ENCODE measurements at places on chromosomes 5 and 9.

- DNase-seq = no peak
Observed at GRCh38 chr9:7567687-7568086, 231.9 kb downstream of the DMAC1 start.

DNA sequence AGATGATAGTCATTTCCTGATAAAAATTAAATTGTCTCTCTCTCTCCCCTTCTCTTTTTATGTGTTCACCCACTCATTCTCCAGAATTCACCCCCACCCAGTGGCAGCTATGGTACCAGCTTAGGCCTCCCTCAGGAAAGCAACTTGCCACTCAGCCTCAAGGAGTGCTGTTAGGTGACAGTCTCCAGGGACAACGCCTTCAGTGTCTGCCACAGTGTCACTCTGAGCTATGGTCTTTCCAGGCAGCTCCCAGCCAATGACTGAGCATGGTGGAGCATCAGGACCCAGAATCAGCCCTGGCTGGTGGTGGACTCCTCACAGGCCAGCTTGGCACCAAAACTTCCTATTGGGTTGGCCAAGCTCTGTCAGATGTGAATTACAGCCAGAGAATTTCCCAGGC lies 140.9 kb upstream of the PIK3R1 start:
- DNase-seq = no peak

- DNase-seq = no peak
Observed at GRCh38 chr5:82593481-82593880, 315.3 kb upstream of the RPS23 start.

- DNase-seq = no peak
Observed at GRCh38 chr5:53116597-53116996, 7.0 kb upstream of the MOCS2 start.

GRCh38 chr9:108272349-108272899 lies 583.4 kb downstream of the ACTL7B start:
- no peak for DNase-seq

GRCh38 chr9:117374076-117374725 lies 40.7 kb downstream of the ASTN2 start:
- no peak for DNase-seq

- DNase-seq = peak; percentile 88
Observed at GRCh38 chr5:162068412-162068811, 839 bp downstream of the GABRG2 start.

GRCh38 chr9:127084076-127085039 lies 38.1 kb downstream of the ANGPTL2 start:
- no peak for DNase-seq

DNA sequence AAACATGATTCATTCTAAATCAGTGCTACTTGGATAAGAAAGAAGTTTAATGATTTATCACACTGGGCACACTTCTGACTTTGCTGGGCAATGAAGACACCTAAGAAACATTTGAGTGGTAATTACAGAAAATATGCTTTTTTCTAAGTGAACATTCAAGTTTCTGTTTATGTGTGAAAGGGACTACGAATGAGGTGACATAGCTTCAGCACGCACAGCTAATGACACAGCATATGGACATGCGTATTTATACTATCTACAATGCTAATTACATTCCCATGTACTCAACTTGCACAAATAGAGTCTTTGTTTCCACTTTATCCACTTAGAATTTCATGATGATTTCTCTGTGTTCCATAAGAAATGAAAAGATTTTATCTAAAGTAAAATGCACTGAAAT lies 40.6 kb downstream of the FREM1 start:
- DNase-seq = no peak

GRCh38 chr9:93929231-93929630 lies 25.9 kb downstream of the BARX1 start:
- DNase-seq = no peak

DNA sequence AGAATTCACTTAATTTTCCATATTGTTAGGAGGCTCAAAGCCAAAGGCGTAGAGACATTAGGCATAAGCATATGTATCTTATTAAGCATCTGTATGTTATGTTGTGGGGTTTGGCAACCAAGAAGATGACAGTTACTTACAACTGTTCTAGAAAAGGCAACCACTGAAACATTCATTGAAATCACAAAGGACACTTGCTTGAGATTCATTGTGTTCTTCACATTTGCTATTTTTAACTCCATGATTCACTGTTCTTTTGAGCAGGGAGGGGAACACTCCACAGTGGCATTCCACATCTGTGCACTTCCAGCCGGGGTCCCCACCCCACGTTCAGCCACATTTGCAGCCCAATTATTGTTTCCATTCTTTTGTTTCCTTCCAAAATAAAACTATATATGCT lies 107.1 kb downstream of the PALM2AKAP2 start:
- DNase-seq = no peak

GRCh38 chr5:93221-93980 lies 1.4 kb downstream of the PLEKHG4B start:
- no peak for DNase-seq

GRCh38 chr5:179251276-179251969 lies 93.8 kb downstream of the ADAMTS2 start:
- DNase-seq = no peak

GRCh38 chr9:91867740-91868139 lies 82.3 kb downstream of the ROR2 start:
- no peak for DNase-seq

DNA sequence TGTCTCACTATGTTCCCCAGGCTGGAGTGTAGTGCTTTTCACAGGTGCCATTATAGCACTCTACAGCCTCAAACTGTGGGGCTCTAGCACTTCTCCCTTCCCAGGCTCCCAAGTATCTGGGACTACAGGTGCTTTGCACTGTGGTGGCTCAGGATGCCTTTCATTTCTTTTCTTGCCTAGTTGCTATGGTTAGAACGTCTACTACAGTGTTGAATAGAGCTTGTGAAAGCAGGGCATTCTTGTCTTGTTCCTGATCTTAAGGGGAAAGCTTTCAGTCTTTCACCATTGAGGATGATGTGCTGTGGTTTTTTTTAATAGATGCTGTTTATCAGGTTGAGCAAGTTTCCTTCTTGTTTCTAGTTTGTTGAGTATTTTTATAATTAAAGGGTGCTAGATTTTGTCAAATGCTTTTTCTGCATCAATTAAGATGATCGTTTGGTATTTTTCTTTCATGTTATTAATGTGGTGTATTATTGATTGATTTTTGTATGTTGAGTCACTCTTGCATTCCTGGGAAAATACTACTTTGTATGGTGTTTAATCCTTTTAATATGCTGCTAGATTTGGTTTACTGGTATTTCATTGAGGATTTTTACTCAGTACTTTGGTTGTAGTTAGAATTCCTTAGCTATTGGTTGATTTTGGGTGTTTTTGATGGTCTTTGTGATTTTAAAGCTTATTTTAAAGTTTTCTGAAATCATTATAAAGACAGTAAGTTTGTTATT lies 35.6 kb downstream of the GPBP1 start:
- no peak for DNase-seq

- DNase-seq = no peak
Observed at GRCh38 chr9:115071176-115071575, 46.8 kb downstream of the TNC start.

- DNase-seq = no peak
Observed at GRCh38 chr9:18390393-18390792, 83.6 kb upstream of the ADAMTSL1 start.

DNA sequence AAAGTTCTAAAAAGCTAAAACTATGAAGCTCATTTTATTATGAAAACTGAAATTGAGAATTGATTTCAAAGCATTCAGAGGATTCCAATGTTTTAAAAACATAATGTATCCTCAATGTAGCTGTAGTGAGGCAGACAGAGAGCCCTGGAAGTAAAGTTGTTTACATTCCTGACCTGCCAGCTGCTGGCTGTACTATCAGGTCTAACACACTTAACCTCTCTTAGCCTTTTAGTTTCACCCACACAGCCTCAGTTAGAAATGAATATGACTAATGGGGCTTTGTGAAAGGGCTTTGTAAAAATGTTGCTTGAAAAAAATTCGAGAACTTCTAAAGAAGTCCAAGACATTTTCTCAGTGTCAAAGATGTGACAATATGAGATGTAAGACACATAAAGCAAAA lies 122.6 kb downstream of the FBXL17 start:
- no peak for DNase-seq

DNA sequence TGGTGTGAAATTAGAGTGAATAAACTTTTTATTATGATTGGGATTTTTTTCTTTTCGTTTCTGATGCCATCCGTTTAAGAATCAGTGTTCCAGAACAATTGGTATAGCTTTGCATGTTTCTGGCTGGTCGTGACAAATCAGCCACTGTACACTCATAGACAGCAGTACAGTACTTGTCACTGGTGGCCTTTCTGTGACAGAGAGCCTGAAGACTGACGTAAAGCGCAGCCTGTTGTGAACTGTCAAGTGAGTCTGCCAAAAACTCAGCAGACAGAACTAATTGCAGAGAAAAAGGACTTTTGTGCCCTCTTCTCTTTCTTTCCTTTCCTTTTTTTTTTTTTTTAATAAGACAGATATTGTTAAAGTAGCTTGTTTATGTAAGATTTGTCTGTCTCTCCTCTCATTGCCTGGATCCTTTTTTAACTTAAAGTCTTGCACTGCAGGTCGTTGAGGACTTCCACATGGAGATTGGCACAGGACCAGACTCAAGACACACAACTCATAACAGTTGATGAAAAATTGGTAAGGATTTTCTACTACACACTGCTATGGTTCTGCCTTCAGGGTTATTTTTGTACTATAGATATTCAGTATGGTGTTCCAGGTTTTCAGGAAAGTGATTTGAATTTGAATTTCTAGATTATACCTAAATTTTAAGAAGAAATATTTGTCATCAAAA lies 42.7 kb downstream of the NDUFS4 start:
- no peak for DNase-seq

GRCh38 chr9:92528522-92528849 lies 7.3 kb downstream of the ECM2 start:
- no peak for DNase-seq

- DNase-seq = no peak
Observed at GRCh38 chr9:133735415-133735775, 2.8 kb downstream of the SARDH start.

DNA sequence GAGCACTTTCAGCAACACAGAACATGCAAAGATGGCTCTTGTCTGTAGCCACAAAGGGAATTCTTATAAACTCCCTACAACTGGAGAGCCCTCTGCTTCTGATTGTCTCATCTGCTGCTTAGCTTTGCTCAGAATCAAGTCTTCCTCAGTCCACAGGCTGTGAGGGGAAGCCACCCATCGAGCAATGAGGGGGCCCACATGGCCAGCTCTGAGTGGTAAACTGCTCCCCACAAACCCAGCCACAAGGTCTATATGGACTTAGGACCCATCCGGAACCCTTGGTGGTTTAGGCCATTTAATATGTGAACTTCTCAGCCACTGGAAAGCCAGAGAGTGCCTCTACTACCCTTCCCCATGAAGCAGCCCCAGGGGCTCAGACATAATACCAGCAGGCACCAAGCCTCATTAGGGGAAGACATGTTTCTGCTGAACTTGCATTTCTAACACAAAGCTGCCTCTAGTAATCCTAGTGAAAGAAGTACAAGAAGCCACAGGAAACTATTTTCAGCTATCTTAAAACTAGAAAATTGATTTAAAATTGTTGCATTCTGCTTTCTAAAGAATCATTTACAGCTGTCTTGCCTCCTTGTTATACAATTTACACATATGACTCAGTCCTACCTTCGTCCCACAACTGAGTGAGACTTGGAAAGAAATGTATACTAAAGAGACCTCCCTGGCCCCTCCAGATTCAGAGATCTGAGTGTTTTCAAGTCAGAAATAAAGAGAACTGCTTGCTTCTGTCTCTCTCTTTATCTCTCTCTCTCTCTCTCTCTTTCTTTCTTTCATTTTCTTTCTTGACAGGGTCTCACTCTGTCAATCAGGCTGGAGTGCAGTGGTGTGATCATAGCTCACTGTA lies 90.2 kb downstream of the ESM1 start:
- DNase-seq = no peak

GRCh38 chr5:136781464-136781863 lies 416.1 kb upstream of the TRPC7 start:
- DNase-seq = no peak

- DNase-seq = no peak
Observed at GRCh38 chr5:143271431-143271830, 132.1 kb downstream of the NR3C1 start.

- DNase-seq = no peak
Observed at GRCh38 chr5:160743027-160743426, 109.0 kb downstream of the ATP10B start.

- no peak for DNase-seq
Observed at GRCh38 chr5:97181856-97182545, 1.0 kb downstream of the RIOK2 start.

- no peak for DNase-seq
Observed at GRCh38 chr9:72415163-72415562, 50.2 kb upstream of the ZFAND5 start.

- no peak for DNase-seq
Observed at GRCh38 chr9:128689293-128689774, 312 bp downstream of the SET start.

DNA sequence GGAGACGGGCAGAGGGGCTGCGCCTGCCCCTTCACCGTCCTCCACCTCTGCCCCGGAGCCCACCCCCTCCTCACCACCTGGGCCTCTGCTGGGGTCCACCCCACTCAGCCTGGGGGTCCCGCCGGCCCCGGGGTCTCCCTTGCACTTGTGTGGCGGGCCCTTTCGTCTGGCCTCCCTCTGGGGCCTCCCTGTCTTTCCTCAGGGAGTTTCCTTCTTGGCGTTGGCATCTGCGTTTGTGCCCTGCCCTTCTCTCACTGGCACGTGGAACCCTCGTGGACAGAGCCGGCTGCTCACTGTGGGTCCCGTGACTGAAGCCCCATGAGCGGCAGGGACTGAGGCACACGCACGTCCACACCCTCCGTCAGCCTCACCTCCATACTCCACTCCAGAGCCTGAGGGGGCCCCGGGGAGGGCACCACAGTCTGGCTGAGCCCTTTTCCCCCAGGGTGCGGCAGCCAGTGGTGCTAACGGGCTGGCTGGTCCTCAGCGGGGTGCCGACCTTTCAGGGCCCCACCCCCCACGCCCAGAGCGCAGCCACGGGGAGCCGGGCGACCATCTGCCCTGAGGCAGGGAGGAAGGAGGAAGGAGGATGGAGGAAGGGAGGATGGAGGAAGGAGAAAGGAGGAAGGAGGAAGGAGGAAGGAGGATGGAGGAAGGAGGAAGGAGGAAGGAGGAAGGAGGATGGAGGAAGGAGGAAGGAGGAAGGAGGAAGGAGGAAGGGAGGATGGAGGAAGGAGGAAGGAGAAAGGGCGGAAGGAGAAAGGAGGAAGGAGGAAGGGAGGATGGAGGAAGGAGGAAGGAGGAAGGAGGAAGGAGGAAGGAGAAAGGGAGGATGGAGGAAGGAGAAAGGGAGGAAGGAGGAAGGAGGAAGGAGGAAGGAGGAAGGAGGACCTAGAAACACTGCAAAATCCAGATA lies 53.0 kb upstream of the NRARP start:
- no peak for DNase-seq

DNA sequence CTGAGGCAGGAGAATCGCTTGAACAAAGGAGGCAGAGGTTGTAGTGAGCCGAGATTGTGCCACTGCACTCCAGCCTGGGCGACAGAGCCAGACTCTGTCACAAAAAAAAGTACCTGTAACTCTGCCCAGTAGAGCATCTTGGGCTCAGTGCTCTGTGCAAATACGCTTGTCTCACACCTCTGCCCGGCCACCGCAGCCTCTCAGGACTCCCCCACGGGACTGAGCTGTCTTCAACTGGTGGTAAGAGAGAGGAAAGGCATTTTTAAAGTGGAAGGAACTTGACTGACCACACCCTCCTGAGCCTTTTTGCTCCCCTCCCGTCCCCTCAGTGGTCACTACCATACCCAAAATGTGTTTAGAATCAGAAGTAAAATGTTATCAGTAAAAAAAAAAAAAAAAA lies 174.3 kb upstream of the PIK3R1 start:
- DNase-seq = no peak

- DNase-seq = no peak
Observed at GRCh38 chr5:134565791-134566740, 40.6 kb downstream of the JADE2 start.

- no peak for DNase-seq
Observed at GRCh38 chr9:33043671-33044070, 18.6 kb downstream of the DNAJA1 start.
